Neural crest cell (in vitro differentiated cells): ENCODE measurements at places on chromosomes 2 and 18. TPM values are rescaled to one million over a fixed set of nuclear protein-coding genes. Genes with fewer than 3 reads are reported as not detected.

The LYPD1 gene
- 15.1 and 17.4 TPM in 2 replicates for total RNA-seq

The CD207 gene
- total RNA-seq: not detected in 2 replicates

The SPDYA gene
- 1.1 and 1.3 TPM in 2 replicates for total RNA-seq

The ITGB6 gene
- total RNA-seq: not detected in 2 replicates

The MC4R gene
- 0.19 TPM in 1 of 2 replicates, not detected in the other for total RNA-seq

The GREB1L gene
- 74.8 and 80.5 TPM in 2 replicates for total RNA-seq

The TCF23 gene
- total RNA-seq: not detected in 2 replicates

The KIAA2012 gene
- total RNA-seq: 0.07 and 0.34 TPM in 2 replicates

The CETN1 gene
- not detected in 2 replicates for total RNA-seq

The GAL3ST2 gene
- 0.28 TPM in 1 of 2 replicates, not detected in the other for total RNA-seq

The CD226 gene
- 0.40 and 1.0 TPM in 2 replicates for total RNA-seq

The GPBAR1 gene
- 0.14 TPM in 1 of 2 replicates, not detected in the other for total RNA-seq

The IRS1 gene
- 14.8 and 15.1 TPM in 2 replicates for total RNA-seq

The CNTNAP5 gene
- total RNA-seq: 0.56 and 1.1 TPM in 2 replicates

The AQP12A gene
- not detected in 2 replicates for total RNA-seq

The RNU2-63P gene
- 24.6 and 25.1 TPM in 2 replicates for total RNA-seq

The CYRIA gene
- 10.2 and 11.1 TPM in 2 replicates for total RNA-seq

The GPC1 gene
- total RNA-seq: 88.6 and 89.9 TPM in 2 replicates

The KCNG3 gene
- total RNA-seq: 0.07 TPM in 1 of 2 replicates, not detected in the other

The PSMA8 gene
- total RNA-seq: not detected in 2 replicates

The INHBB gene
- total RNA-seq: 0.14 and 0.49 TPM in 2 replicates

The DCDC2C gene
- total RNA-seq: not detected in 2 replicates

The ZDBF2 gene
- total RNA-seq: 27.1 and 28.1 TPM in 2 replicates

The NPPC gene
- total RNA-seq: 12.7 and 16.5 TPM in 2 replicates

The ANKRD62 gene
- total RNA-seq: not detected in 2 replicates

The AMER3 gene
- total RNA-seq: 1.3 and 1.4 TPM in 2 replicates

The SCYGR4 gene
- not detected in 2 replicates for total RNA-seq

The NTSR2 gene
- not detected in 2 replicates for total RNA-seq

The POTEJ gene
- not detected in 2 replicates for total RNA-seq

The MOGAT1 gene
- 0.30 TPM in 1 of 2 replicates, not detected in the other for total RNA-seq

The GRHL1 gene
- total RNA-seq: 2.0 and 3.4 TPM in 2 replicates

The MOB4 gene
- 28.0 and 32.2 TPM in 2 replicates for total RNA-seq

The CPLX4 gene
- total RNA-seq: not detected in 2 replicates
